Mesangial cell (primary cell): ENCODE measurements at places on chromosomes 11 and 22. TPM values are rescaled to one million over a fixed set of nuclear protein-coding genes. Genes with fewer than 3 reads are reported as not detected.

Gene ARHGAP1
- total RNA-seq: 70.7 and 109 TPM in 2 replicates

Gene CARD18
- total RNA-seq: not detected in 2 replicates

Gene KCNC1
- not detected in 2 replicates for total RNA-seq

Gene SAA4
- total RNA-seq: 0.33 TPM in 1 of 2 replicates, not detected in the other

Gene LRRC74B
- total RNA-seq: not detected in 2 replicates

Gene SAA2
- total RNA-seq: 0.81 TPM in 1 of 2 replicates, not detected in the other

Gene OR5A1
- not detected in 2 replicates for total RNA-seq

Gene IGLL1
- total RNA-seq: not detected in 2 replicates

Gene PPFIBP2
- total RNA-seq: 0.16 and 2.0 TPM in 2 replicates

Gene MS4A4A
- total RNA-seq: not detected in 2 replicates

Gene P4HA3
- total RNA-seq: 1.6 and 3.9 TPM in 2 replicates

Gene SMPD1
- total RNA-seq: 38.3 and 91.0 TPM in 2 replicates

Gene FOLR2
- not detected in 2 replicates for total RNA-seq

Gene TRIM3
- total RNA-seq: 13.0 and 16.6 TPM in 2 replicates

Gene HOATZ
- total RNA-seq: 0.49 TPM in 1 of 2 replicates, not detected in the other

Gene TYR
- not detected in 2 replicates for total RNA-seq

Gene ASRGL1
- 7.2 and 13.4 TPM in 2 replicates for total RNA-seq

Gene OR8D1
- total RNA-seq: not detected in 2 replicates

Gene AIFM3
- 0.25 and 0.49 TPM in 2 replicates for total RNA-seq

Gene KDM4D
- 1.8 TPM in 2 replicates for total RNA-seq

Gene MEI1
- 0.13 and 1.1 TPM in 2 replicates for total RNA-seq

Gene SLC5A1
- not detected in 2 replicates for total RNA-seq

Gene CBLIF
- total RNA-seq: not detected in 2 replicates

Gene DCHS1
- 3.1 and 17.2 TPM in 2 replicates for total RNA-seq

Gene KRTAP5-7
- not detected in 2 replicates for total RNA-seq
